ENCODE measurements at places on chromosomes 1 and 21. TPM values are rescaled to one million over a fixed set of nuclear protein-coding genes. Genes with fewer than 3 reads are reported as not detected.

DNA sequence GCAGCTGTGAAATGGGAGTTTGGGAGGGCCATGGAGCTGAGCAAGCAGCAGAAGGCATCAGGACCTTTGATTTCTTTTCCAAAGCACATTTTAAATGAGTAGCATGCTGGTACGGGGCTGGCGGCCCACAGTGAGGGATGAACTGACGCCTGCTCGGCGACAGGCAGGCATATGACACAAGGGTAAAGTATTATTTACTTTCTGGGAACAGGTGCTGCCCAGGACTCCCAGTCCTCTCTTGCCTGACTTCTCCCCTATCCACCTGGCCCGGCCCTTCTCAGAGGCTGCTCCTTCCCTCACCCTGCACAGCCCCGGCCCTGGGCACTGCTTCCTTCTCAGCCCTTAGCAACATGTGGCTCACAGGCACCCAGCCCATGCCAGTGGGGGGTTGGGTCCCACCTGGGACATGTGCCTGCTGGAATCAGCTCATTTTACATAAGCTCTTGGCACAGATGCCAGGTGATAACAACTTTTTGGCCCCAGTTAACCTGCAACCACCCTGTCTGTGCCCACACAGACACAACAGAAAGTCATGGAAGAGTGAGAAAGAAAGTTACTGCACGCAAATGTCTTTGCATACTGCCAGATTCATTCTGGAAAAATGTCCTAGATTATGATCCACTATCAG, 112.3 kb upstream of the GADD45A start:
- peaks cover 6% of the 10 kb centered on the region for H3K27me3 ChIP-seq
- no peak for DNase-seq
- no peaks in the 10 kb centered on the region for H3K36me3 ChIP-seq
- no peak overlapping the region for H3K4me3 ChIP-seq

DNA sequence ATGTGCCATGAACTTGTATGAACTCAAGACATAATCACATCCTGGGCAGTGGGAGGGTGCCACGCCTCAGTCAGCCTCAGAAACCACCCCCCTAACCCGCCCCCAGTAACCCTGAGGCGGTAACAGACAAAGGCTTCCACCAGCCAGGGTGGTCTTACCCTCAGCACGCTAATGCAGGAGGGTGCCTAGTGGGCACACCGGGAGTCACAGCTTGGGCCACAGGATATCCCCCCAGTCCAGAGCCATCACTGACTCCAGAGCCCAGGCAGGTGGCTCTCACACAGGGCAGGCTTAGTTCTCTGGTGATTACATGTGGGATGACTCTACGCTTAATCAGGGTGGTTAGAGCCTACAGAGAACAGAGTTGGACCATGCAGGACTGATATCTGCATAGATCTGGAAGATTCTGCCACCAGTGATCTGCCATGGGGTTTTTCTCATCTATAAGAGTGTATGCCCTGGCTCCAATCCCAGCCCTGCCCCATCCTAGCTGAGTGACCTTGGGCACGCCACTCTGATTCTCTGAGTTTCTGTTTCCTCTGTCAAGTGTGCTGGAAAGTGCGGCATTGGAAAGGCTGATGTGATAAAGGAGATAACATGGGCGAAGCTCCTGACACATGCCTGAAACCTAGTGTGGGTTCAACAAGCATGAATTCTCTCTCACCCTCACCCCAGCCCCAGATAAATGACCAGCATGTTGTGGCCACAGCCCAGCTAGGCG, 27.3 kb downstream of the OPTC start:
- H3K4me1 ChIP-seq = no peaks in the 10 kb centered on the region
- H3K27me3 ChIP-seq = no peaks in the 10 kb centered on the region
- no peaks in the 10 kb centered on the region for H3K36me3 ChIP-seq
- H3K27ac ChIP-seq = no peak overlapping the region
- no peak overlapping the region for H3K4me3 ChIP-seq

Gene SLC16A4
- total RNA-seq = 0.70 TPM

- H3K27me3 ChIP-seq = peaks cover 13% of the 10 kb centered on the region
- no peak within 1 kb of the TSS for H3K27ac ChIP-seq
- DNase-seq = no peak
- H3K36me3 ChIP-seq = no peaks in the 10 kb centered on the region
- H3K4me1 ChIP-seq = no peaks in the 10 kb centered on the region
These were observed at the start of gene CHI3L1 for GRCh38 chr1:203186446-203187303. Gene CHI3L1, minus strand, starts transcription at chr1:203186704. Its CDS starts 81 bp downstream, at chr1:203186623.
